Karpas-422 (cell line): ENCODE measurements at places on chromosomes 13 and 19.

- no peak for DNase-seq
These were observed 8.5 kb downstream of the ZNF526 start for GRCh38 chr19:42228641-42229040.

DNA sequence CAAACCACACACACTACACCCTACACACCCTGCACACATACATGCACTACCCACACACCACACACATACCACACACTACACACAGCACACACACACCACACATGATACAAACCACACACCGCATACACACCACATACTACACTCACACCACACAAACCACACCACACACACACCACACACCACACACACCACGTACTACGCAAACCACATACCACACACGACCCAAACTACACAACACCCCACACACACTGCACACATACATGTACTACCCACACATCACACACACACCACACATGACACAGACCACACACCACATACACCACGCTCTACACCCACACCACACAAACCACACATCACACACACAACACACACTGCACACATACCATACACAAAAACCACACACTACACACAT lies 6.6 kb downstream of the MAG start:
- DNase-seq: no peak

- DNase-seq: no peak
These were observed 193.5 kb downstream of the TEX29 start for GRCh38 chr13:111513766-111514609.

- no peak for DNase-seq
These were observed 1006.5 kb downstream of the DIAPH3 start for GRCh38 chr13:59157181-59157580.

DNA sequence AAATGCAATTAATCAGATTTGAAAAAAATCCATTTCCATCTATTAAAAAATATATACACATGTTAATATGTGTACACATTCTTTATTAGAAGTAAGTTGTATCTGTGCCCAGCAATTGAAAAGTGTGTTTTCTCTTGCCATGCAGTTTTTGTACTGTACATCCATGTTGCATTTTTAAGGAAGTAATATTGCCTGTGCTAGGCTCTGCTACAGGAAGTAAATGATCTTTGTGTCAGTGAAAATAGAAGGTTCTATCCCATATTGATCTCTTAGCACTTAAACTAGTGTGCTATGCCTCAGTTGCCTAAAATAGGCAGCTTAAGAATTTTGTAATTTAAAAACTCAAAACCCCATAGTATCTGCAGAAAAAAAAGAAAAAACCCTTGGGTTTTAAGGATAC lies 122.5 kb downstream of the CDK8 start:
- no peak for DNase-seq

- DNase-seq: no peak
These were observed 1.5 kb downstream of the MYADM start for GRCh38 chr19:53868892-53869804.

- no peak for DNase-seq
These were observed 192.6 kb downstream of the DLEU7 start for GRCh38 chr13:50650592-50651504.

- no peak for DNase-seq
These were observed 6.6 kb downstream of the SSBP4 start for GRCh38 chr19:18425515-18426415.

DNA sequence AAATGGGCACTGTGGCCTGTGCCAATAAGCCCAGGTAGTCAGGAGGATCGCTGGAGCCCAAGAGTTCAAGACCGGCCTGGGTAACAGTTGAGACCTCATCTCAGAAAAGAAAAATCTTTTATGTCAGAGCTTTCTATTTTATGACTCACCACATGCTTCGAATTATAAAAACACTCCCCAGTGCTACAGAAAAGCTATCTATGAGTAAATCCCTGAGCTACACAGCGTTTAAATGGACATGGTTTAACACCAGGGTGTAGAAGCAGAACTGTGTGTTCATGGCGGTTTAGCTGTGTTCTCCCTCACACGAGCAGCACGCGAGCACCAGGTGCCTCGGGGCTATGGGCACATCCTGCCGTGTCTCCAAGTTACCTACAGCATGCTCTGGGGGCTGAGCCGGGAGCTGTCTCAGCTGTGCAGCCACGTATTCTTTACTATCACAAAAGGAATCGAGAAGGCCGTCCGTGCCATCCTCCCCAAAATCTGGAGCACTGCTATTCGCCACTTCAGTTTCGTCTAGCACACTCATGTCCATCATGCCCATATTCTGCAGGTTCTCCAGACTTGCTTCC lies 6.7 kb downstream of the SAFB2 start:
- no peak for DNase-seq

DNA sequence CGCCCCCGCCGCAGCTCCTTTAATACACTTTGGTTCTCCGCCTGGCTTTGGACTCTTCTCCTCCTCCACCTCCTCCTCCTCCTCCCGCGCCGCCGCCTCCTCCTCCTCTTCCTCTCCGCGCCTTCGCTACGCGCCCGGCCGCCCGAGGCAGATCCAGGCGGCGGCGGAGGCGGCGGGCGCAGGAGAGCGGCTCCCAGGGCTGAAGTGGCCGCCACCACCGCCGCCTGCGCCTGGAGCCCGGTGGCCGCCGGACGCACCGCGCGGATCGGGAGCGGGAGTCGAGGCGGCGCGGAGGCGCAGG lies at the start of gene ZIC2:
ZIC2 (plus strand) TSS at position 50 of the 301 bp plus-strand sequence. CDS start 281 bp downstream, outside the sequence.
- no peak for DNase-seq

DNA sequence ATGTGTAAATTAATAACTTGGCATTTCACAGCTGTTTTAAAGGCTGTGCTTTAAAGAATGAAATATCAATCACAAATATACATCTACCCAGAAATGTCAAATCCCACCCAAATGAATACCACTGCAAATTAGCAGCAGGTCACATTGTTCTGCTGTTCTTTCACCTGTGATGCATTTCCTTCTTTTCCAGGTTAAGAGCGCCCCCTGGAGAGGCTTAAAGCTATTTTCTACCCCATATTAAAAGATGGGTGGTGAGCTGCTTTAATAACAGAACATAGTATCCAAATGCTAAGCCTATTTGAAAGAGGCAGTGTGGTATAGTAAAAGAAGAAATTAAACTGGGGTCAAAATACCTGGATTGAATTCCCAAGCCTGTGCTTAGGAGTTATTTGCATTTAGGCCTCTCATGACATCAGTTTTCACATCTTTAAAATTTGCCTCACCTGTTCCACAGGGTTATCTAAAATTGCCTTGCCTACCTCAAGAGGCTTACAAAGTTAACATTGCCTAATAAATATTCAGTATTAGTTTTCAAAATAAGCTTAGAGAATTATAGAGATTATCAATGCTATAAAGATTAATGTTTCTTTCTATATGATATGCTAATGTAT lies 396.9 kb upstream of the SLITRK5 start:
- DNase-seq: peak; percentile 94

DNA sequence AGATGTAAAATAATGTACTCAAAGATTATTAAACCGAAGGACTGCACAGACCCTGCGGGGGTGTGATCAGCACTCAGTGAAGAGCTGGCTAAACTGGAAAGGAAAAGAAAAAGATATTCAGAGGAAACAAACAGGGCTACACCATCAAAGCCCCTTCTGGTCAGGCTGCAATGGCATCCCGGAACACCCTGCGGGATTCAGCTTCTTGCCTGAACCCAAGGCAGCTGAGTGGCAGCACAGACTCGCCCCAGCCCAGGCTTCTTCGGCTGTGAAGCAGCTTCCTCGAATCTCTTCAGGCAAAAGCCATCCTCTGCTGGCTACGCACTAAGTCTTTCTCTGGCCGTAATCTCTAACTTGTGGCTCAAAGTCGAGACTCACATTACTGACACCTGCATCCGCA lies 220.9 kb downstream of the TEX29 start:
- DNase-seq: no peak

- DNase-seq: no peak
These were observed 13.1 kb downstream of the RGL3 start for GRCh38 chr19:11405846-11406643.

- no peak for DNase-seq
These were observed 112.1 kb downstream of the ZIC5 start for GRCh38 chr13:99859178-99860177.

DNA sequence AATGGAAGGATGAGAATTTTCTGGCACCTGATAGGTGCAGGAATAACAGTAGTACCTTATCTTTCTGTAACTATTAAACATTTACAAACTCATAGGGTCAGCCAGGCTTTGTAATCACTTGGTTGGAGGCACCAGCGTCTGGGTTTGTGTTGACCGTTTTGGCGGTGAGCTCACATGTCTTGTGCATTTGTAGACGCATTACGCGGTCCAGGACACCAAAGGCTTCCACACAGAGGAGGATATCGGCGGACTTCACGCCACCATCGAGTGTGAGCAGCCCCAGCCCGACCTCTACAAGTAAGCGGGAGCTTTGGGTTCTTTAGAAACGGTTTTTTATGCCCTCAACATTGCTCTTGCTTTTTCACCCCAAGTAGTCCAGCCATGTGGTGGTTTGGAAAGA lies 129.3 kb downstream of the ATP11A start:
- no peak for DNase-seq

DNA sequence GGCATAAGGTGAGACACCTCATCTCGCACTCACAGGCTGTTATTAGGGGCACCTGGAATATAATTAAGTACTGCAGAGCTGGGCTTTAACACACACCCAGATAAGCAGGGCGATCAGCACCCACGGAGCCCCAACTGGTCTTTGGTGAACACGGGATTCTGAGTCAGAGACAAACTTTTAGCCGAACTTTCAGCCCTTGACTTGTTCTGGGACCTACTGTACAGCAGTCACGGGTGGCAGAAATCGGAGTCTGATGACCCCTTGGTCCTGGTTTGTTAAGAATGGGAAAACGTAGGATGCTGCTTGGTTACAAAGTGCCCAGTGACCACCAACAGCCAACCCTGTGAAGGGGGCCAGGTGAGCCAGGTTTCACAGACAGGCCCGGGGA lies 9.0 kb downstream of the SH3GL1 start:
- DNase-seq: no peak

DNA sequence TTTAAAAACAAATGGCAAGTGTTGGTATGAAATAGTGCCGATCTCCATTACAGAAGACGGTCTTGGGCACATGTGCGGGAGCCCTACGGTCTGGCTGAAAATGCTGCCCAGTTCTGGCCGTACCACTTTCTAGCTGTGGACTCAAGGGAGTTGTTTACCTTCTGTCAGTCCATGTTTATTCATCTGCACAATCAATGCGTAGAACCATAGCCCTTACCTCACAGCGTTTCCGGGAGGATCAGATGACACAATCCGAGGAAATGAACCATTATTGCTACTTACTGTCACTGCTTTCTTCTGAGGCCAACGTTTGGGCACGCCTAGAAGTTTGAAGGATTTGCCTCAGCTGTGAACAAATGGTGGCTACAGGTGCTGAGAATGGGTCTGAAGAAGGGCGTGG lies 31.2 kb downstream of the GADD45B start:
- DNase-seq: peak; percentile 46
